ENCODE measurements at places on chromosomes 5 and 9. TPM values are rescaled to one million over a fixed set of nuclear protein-coding genes. Genes with fewer than 3 reads are reported as not detected.

OR1L6 gene
- not detected for total RNA-seq

INSL4 gene
- not detected for total RNA-seq

OR13C9 gene
- total RNA-seq = 0.23 TPM

ANKRD20A1 gene
- 0.48 TPM for total RNA-seq

TARS1 gene
- 51.9 TPM for total RNA-seq

FAM151B gene
- total RNA-seq = 1.2 TPM
